ENCODE measurements at places on chromosomes 12 and 14.

DNA sequence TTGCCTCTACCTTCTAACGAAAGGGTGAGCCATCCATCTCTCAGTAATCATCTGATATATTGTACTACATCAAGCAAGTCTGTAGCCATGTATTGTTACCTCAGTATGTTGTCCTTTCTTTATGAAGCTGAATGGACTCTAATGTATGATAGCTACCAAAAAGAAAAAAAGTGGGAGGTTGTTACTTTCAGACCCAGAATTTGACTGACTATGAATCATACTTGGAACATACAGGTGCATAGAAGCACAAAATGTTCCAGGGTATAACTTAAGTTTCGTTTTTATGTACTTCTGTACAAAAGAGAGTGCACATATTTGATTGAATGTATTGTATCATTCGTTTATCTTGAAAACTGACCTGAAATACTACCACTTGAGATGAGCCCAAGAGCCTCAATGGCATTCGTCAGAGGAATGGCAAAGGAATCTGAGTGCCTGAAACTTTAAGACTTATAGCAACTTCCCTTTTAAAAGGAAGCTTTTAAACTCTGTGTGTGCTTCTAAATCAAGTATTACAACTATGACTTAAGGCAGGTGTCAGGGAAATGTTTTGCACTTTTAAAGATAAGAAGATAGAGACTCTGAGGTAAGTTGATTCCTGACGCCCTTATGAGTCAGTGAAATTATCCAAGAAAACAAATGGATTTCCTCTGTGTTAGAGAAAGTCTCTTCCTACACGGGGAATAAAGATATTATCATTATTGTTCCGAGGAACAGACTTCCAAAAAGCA, 951.5 kb downstream of the GALC start:
- no peak for DNase-seq

- no peak for DNase-seq
Observed at GRCh38 chr12:54131641-54132280, 57.0 kb downstream of the SMUG1 start.

- DNase-seq = no peak
Observed at GRCh38 chr14:80456209-80456608, 244.9 kb upstream of the DIO2 start.

GRCh38 chr12:388012-388411, 1.1 kb downstream of the KDM5A start:
- no peak for DNase-seq

DNA sequence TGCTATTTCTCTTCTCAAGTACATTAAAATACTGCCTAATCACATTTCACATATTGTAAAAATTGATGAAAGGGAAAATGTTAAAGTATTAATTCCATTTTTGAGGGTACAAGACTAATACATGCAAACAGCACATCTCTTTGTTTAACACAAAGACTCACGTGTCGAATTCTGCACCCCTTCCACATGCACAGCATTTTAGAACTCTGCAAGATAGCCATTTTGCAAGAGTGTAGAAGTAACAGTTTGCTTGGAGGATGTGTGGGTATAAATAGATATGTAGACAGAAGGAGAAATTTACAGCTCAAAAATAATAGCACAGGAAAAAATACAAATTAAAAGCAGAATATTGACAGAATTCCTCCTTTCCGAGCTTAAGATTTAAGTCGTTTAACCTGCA, 2.5 kb downstream of the GRIN2B start:
- DNase-seq = no peak

DNA sequence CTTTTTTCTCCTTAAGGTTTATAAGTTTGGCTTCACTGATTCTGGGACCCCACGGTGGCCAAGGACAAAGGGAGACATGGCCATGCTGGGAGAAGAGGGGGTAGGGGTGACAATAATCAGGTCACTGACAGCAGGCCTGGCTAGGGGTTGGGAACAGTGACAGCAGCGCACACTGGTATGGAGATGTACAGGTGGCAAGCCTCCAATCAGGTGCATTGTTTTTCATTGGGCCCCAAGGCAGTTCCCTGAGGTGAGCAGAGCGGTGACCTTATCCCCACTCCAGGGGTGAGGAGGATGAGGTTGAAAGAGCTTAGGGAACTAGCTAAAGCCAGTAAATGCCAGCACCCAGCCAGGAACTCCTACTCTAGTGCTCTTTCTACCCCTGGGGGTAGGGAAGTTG, 1.4 kb downstream of the SYNDIG1L start:
- no peak for DNase-seq

GRCh38 chr12:100141666-100141997, 1.0 kb downstream of the BLTP3B start:
- no peak for DNase-seq

DNA sequence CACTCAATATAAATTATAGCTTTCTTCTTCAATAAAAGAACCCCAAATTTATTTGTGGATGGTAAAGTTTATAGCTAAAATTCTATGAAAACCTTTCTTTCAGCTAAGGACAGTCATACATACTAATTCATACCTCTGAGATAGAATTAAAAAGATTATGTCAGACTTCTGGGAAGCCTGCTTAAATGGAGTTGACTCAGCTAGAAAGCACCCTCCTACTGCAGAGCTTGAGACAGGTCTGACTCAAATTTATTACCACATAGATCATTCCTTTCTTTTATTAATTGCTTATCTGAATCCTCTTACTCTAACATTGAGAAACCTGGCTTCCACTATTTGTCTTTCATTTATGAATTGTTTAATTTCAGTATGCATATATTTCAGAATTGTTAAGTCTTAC, 1007.0 kb upstream of the LRFN5 start:
- no peak for DNase-seq

GRCh38 chr14:56195704-56196103, 77.5 kb downstream of the PELI2 start:
- DNase-seq = no peak

DNA sequence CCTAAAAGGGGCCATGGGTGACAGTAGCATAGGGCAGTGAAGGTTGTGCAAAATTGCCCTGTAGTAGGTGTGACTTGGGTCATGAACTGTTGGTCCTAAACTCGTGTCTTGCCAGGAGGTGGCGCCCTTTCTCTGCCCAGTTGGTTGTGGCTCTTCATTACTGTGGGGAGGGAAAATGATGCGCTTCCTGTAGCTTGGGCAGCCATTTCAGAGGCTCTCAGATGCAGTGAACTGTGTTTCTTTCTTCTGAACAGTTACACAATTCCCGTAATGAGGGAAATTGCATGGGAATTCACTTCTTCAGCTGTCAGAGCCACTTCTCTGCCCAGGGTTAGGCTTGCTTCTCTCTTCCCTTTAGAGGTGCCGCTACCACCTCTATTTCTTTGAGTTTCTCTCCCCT, 148.1 kb upstream of the NRXN3 start:
- peak; percentile 46 for DNase-seq

DNA sequence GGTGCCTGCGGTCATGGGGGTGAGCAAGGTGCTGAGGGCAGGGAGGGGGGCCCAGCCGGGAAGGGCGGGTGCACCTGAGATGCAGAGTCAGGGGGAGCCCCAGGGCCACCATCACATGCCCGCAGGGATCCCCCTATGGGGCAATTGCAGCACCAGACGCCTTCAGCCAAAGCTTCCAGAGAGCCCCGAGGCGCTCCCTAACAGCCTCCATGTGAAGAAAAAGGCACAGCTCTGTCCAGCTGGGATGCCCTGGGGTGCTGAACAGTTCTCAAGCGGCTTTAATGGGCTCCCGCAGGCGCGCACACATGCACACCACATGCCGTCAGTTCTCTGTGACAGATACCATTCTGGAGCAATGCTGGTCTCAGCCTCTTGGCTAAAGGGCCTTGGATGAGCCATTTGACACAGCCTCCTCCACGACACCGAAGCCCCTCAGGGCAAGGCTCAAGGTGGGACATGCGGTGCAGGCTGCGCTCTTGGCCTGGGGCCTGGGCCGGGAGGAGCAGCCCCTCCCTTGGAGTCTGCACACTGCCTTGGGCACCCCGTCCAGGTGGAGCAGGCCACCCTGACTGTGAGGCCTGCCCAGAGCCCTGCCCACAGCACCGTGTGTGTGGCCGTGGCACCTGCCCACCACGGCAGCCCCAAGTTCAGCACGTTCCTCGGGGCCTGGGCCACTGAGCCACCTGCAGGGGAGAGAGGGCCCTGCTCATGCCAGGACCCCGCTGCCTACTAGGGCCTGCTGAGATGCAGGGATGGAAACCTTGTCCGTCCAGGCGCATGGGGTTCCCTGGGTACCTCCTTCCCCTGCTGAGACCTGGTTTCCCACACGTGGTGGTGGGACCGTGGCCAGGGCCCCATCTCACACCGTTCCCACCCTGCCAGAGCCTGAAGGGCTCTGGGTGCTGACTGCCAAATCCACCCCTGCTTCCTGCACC, 7.7 kb downstream of the XRCC3 start:
- DNase-seq = no peak

DNA sequence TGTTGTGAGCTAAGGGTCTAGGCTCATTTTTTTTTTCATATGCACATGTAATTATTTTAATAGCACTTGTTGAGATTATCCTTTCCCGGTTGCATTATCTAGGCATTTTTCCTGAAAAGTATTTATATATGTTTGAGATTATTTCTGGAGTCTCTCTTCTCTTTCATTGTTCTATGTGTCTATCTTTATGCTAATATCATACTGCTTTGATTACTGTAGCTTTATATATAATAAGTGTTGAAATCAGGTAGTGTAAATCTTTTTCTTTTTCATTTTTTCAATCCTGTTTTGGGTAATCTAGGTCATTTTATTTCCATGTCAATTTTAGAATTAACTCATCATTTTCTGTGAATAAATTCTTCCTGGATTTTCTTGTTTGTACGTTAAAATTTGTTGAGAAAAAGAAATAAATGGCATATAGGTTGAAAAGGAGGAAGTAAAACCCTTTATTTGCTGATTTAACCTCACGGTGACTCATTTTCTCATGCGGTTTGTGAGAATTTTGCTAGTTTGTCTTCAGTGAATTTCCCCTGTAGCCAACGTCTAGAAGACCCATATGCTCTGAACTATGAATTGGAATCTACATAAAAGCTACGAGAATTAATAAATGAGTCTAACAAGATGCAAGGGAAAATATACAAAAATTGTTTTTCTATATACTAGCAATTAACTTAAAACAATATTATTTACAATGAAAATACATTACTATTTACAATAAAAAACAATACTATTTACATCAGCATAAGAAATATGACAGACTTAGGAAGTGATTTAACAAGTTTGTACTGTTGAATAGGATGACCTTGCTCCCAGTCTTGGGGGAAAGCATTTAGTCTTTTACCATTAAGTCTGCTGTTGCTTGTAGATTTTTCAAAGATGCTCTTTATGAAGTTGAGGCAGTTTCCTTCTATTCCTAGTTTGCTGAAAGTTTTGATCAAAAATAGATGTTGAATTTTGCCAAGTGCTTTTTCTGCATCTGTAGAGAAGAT, 105.0 kb downstream of the SNAPC1 start:
- no peak for DNase-seq

DNA sequence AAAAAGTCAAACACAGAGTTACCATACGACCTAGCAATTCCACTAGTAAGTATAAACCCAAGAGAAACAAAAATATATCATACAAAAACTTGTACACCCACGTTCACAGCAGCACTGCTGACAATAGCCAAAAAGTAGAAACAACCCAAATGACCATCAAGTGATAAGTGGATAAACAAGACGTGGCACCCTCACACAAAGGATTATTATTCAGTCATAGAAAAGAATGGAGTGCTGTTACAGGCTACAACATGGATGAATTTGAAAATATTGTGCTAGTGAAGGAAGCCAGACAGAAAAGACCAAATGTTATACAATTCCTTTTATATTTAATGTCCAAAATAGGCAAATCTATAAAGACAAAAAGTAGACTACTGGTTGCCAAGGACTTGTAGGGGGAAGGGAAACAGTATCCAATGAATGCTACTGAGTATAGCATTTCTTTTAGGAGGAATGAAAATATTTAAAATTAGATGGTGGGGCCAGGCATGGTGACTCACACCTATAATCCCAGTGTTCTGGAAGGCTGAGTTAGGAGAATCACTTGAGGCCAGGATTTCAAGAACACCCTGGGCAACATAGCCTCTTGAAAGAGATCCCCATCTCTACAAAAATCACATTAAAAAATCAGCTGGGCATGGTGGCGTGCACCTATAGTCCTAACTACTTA, 41.9 kb downstream of the SPTLC2 start:
- no peak for DNase-seq

GRCh38 chr12:52369211-52369610, 1.9 kb upstream of the KRT85 start:
- DNase-seq = no peak

GRCh38 chr14:74314576-74314975, 11.8 kb upstream of the ABCD4 start:
- DNase-seq = no peak

DNA sequence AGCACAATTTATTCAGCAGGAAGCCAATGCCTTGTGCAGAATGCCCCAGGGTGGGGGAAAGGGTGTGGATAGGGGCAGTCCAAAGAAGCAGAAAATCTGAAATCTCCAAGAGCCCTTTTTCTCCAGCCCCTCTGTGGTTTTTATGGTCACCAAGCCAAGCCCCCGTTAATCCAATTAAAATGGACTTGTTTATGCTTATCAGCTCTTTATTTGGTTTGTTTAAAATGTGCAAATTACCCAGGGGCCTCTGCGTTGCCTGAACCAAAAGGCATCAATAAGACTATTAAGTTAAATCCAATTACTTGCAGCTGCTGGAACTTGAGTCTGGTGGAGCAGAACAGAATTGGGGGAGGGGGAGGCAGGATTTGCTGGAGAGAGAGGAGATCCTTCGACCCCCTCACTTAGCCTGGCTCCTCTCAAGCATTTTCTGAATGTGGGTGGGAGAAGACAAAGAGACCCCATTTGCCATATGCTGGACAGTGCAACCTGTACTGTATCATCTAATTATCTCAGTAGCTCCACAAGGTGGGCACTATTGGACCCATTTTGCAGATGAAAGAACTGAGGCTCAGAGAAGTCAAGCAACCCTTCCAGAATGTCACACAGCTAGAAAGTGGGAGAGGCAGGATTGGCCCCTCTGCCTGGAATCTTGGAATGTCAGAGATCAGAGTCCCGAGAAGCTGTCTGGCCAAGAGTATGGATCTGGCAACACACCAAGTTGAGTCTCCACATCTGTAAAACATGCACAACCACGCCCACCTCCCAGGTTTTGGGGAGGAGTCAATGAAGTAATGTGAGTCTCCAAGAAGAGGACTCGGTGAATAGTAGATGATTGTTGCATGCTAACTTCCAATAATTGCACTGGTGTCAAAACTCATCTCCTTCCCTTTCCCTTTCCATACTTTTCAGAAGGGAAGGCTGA, 66.9 kb downstream of the CMKLR1 start:
- DNase-seq = no peak

DNA sequence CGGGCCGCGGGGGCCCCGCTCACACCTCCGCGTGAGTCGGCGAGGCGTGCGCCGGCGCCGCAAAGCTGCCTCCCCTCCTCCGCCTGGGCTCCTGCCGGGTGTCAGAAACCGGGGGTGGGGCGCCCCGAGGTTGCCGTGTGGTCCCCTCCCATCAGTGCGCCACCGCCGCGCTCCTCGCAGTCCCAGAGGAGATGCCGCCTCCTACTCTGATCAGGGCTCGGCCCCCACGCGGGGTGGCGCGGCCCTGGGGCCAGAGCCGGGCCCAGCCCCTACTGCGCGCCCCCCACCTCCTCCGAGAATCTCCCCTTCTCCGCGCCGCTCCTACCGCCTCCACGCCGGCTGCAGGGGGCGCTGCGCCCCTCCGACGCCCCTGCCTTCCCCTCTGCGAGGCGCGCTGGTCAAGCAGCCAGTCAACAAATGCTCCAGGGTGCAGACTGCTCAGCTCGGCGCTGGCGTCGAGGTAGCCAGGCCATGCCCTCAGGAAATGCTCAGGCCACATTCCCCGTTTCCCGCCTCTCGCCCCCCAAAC, 467 bp upstream of the JAG2 start:
- no peak for DNase-seq

GRCh38 chr14:47675466-47676314, at the start of gene MDGA2:
MDGA2 (minus strand) TSS chr14:47675605.
- no peak for DNase-seq

All from stimulated activated CD4-positive, alpha-beta T cell treated with anti-CD3 and anti-CD28 coated beads, TNF-alpha, amount 100 ng/mL, for 48 hours (primary cell).